Osteoblast (primary cell): ENCODE measurements at places on chromosomes 7 and 10. TPM values are rescaled to one million over a fixed set of nuclear protein-coding genes. Genes with fewer than 3 reads are reported as not detected.

The NANOS1 gene
- total RNA-seq, result 1.1 and 1.2 TPM in 2 replicates

The HIPK2 gene
- total RNA-seq, result 12.7 and 13.3 TPM in 2 replicates

The CDHR3 gene
- total RNA-seq, result 6.5 and 8.3 TPM in 2 replicates

The PAX4 gene
- total RNA-seq, result not detected in 2 replicates

The CCDC172 gene
- total RNA-seq, result not detected in 2 replicates

The IL6 gene
- total RNA-seq, result 37.4 and 52.8 TPM in 2 replicates

The PIK3AP1 gene
- 0.36 and 0.88 TPM in 2 replicates for total RNA-seq
